ENCODE measurements at places on chromosomes 4 and X. TPM values are rescaled to one million over a fixed set of nuclear protein-coding genes. Genes with fewer than 3 reads are reported as not detected.
A peak's percentile ranks its signal among the peaks of the same experiment; 100 is the strongest.

PLAC1 gene
- 2.6 TPM for total RNA-seq

ABRAXAS1 gene
- 10.3 TPM for total RNA-seq

DNA sequence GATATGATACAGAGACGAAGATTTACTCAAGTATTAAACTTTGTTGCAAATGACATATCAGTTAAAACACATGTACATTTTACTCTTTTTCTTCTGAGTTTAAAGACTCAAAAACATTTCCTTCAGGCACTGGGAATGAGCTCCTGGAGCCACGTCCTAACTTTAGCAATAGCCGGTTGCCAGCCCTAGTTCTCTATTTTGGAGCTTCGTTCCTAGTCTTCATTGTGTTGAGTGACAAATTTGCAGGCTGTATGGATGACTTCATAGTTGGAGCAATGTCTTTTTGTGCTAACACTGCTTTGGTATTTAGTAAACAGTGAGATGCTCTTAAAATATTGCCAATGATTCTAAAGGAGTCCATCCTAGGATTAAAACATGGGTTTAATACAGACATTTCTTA, 190.9 kb downstream of the FAT4 start:
- DNase-seq = no peak

GRCh38 chr4:6222761-6223292, 22.5 kb upstream of the JAKMIP1 start:
- peak; percentile 2 for DNase-seq

DNA sequence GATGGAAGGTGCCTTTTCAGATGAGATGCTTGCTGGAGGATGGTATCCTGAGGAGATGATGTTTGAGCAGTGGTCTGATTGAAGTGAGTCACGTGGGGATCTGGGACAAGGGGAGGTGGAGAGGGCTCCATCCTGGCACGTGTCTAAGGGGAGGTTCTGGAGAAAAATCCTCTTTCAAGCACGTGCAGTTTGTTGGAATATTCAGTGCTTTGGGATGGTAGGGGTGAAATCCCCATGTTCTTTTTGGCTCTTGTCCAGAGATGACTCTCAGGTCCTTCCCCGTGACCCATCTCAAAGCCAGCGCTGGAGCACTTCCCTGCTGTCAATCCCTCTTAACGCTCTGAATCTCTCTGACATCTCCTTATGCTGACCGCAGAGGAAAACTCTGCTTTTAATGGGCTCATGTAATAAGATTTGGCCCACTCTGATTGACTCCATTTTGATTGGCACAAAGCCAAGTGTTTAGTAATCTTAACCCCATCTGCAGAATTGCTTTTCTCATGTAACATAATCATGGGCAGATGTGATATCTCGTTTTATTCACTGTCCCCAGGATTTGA, 10.8 kb upstream of the KLKB1 start:
- no peak for DNase-seq

GRCh38 chr4:102169345-102169744, 175.9 kb downstream of the SLC39A8 start:
- DNase-seq = no peak

- DNase-seq = no peak
Measured at GRCh38 chr4:16055471-16055870, 28.4 kb downstream of the PROM1 start.

GRCh38 chr4:71239365-71239764, 99.5 kb upstream of the SLC4A4 start:
- DNase-seq = peak; percentile 75

DNA sequence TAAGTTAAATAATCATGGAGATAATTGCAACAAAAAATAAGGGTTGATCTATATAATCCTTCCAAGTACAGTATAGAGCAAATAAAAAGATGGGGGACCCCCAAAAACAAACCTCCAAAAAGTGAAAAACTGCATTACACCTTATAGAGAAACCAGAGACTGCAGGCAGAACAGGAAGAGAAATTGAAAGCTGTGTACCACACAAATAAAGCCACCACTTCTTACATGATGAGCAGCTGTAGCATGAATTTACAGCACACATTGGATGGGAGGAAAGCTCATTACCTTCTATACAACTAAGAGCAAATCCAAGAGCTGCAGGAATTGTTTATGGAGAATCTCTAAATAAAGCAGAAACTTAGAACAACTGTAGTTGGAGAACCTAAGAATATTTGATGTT, 152.4 kb upstream of the PDE5A start:
- no peak for DNase-seq

- DNase-seq = peak; percentile 34
Measured at GRCh38 chr4:135770505-135770904, 1568.9 kb upstream of the PABPC4L start.

DNA sequence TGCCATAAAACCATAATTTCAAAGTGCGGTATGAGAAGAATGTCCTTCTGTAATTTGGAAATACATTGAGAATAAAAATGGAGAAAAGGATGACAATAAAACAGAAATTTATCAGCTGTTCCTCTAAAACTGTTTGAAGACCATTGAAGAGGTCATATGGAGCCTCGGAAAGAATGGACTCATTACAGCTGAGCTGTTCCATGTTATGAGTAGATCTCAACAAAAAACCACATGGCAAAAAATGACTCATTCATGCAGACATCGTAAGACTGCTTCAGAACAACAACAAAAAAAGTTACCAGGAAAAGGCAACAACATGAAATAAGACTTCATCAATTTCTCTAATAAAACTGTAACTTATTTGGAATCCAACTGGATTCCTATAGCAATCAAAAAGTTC, 39.7 kb downstream of the AKAP4 start:
- peak; percentile 3 for DNase-seq

LUZP4 gene
- not detected for total RNA-seq

- DNase-seq = peak; percentile 33
Measured at GRCh38 chr4:180028682-180029081, 2214.5 kb upstream of the TENM3 start.

GRCh38 chr4:86302251-86302650, 57.6 kb downstream of the MAPK10 start:
- no peak for DNase-seq

SYNPO2 gene
- 0.06 TPM for total RNA-seq

- DNase-seq = no peak
Measured at GRCh38 chr4:138050601-138051000, 191.5 kb downstream of the SLC7A11 start.

OPHN1 gene
- 6.0 TPM for total RNA-seq

DNA sequence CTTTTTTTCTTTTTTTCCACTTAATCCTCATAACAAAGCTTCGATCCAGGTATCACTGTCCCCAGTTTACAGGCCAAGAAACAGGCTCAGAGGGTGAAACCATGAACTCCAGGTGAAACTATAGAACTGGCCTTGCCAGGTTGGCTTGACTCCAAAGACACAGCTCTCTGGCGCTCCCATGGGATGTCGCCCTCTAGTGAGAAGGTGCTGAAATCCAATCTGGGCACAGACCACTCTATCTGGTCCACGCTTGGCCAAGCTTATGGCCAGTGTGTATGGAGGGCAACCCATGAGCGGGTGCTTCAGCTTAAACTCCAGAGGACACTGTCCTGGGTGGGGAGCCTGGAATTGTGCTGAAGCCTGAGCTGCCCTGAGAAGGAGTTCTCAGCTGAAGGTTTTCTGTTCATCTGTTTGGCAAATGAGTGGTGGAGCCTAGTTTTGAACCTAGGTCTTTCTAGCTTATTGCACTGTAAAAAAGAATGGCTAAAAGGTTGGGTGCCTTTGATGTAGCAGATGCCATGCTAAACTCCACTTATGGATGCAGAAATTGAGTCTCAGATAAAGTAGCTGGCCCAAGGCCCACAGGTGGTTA, 70.5 kb downstream of the SEL1L3 start:
- DNase-seq = peak; percentile 70

DNA sequence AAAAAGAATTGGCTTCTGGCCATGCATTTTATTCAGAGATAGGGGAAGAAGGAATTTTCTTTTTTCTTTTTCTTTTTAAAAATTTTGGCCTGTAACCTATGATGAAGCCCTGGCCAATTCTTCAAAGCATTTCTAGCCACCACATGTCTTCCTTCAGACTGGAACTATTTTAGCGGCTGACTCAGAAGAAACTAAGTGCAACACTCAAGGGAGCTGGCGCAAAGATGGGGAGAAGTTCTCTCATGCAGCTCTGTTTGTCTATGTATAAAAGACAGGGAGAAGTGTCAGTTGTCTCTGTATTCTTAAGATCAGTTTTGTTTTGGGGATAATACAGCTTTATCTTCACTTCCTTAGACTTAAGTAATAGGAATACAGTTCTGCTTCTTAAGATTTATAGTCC, 46.1 kb downstream of the MBNL3 start:
- DNase-seq = no peak

VEGFD gene
- not detected for total RNA-seq

SMIM14 gene
- total RNA-seq = 4.8 TPM

- peak; percentile 52 for DNase-seq
Measured at GRCh38 chrX:29911673-29912072, 303.7 kb upstream of the MAGEB2 start.

DNA sequence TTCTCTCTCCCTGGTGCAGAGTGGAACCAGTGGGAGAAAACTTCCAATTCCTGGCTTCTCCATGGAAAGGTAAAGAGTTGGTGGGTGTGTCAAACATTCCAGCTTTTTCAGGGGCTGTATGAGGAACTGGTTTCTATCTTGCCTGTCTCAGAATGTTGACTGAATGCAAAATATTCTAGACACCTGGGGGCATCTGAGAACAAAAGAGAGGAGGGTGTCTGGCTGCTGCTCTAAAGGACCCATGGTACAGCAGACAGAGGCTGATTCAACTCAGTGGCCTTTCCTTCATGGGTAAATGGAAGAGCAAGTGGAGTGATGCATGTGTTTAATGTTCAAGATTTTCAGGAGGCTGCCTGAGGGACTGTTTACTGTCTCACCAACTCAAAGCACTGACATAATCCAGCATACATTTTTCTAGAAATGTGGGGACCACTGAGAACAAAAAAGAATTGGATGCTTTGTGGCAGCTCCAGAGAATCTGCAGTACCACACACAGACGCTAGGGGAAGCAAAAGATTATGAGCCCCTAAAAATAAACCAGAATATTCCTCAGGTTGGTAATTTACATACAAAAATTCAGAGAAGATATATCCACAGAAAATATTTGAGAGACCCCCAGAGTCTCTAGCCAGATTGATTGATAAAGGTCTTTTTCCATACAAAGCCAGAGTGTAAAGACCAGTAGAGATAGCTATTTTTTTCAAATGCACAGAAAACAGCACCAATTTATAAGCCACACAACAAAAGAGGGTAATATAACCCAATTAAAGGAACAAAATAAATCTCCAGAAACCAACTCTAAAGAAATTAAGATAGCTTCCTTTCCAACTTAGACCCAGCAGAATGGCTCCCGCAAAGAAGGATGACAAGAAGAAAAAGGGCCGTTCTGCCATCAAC, 48.0 kb upstream of the STARD8 start:
- DNase-seq = peak; percentile 20

MYOZ2 gene
- total RNA-seq = not detected

DNA sequence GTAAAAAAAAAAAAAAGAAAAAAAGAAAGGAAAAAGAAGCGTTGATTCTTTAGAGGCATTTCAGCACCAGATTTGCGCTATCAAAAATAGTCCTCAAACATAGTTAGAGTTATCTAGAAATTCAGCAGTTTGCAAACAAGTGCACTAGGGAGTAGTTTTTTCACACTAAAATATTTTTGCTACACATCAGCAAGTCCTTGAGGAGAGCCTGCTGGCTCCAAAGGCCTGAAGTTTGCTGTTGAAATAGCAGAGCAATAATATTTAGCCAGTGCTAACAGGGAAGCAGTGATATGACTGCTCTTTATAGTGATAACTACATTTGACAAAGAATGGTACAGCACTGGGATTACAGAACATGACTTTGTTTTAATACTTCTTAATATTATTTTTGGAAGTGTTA, 472.2 kb downstream of the PCDH7 start:
- no peak for DNase-seq

- DNase-seq = peak; percentile 54
Measured at GRCh38 chr4:99979872-99980271, 29.8 kb upstream of the H2AZ1 start.

DNA sequence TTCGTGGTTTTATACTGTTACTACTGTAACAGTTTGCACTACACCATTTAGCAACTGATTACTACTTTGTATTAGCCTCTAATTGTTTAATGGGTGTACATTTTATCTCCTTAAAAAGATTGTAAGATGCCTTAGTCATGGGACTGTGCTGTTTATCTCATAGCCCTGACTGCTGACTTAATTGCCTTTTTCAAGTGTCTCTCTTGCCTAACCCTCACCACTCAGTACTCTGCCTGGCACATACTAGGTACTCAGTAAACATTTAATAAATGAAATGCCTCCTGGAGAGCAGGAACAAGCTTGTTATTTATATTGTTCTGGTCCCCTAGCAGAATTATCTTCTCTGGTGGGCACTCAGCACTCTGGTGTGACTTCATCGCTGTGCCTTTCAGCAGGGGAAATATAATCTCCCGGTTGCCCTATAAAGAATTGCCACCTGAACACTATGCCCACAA, 1.7 kb upstream of the STIM2 start:
- no peak for DNase-seq

GYG2 gene
- total RNA-seq = 0.58 TPM

DNA sequence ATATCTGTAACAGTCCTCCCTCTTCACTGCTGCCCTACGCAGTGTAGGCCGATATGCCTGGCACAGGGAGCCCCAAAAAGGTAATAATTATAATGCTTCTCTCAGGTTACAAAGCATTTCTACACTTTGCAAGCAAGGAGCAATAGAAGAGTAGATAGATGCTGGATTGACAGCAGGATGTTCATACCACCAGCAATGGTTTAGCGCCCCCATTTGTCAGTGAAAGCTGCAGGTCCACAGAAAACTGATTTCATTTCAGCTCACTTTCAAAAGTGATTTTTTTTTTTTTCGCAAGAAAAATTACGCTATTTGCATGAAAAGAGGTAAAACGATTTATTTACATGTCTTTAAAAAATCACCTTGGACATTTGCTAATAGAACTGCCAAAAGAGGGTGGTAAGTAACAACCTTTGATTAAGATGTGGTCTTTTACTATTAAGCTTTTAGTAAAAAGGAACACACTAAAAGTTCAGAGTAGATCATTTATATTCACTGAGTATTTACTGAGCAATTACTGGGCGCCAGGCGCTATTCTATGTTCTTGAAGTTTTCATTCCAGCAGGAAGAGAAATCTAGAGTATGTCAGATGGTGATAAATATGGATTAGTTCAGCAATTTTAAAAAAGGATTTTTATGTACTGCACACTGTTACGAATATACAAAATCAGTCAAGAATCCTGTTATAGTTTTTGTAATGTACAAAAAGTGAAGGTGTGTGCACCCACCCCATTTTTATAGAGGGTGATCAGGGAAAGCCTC, 34.4 kb downstream of the HPF1 start:
- peak; percentile 31 for DNase-seq

GRCh38 chr4:2287594-2287915, 25.6 kb upstream of the MXD4 start:
- DNase-seq = no peak

- DNase-seq = peak; percentile 56
Measured at GRCh38 chrX:141642979-141643378, 53.5 kb downstream of the SPANXA2 start.

ZFP42 gene
- total RNA-seq = not detected

DNA sequence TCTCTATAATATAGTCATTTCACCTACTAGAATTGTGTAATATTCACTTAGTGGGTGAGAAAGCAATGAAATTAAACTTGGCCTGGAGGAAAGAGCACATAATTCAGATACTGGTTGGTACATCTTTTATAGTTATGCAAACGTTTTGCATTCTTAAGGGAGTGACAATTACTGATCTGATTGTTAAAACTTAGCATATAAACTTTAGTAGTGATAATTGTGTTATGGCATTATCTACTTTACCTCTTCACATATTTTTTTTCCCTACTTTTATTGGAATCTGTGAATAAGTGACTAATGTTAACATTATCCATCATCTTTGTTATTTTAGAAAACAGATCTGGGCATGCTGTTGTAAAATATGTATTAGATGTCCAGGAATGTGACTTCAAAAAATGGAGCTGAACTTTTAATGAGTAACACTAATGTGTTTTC, 217.4 kb upstream of the GIMD1 start:
- peak; percentile 48 for DNase-seq
